ENCODE measurements at places on chromosomes 7 and 10.

DNA sequence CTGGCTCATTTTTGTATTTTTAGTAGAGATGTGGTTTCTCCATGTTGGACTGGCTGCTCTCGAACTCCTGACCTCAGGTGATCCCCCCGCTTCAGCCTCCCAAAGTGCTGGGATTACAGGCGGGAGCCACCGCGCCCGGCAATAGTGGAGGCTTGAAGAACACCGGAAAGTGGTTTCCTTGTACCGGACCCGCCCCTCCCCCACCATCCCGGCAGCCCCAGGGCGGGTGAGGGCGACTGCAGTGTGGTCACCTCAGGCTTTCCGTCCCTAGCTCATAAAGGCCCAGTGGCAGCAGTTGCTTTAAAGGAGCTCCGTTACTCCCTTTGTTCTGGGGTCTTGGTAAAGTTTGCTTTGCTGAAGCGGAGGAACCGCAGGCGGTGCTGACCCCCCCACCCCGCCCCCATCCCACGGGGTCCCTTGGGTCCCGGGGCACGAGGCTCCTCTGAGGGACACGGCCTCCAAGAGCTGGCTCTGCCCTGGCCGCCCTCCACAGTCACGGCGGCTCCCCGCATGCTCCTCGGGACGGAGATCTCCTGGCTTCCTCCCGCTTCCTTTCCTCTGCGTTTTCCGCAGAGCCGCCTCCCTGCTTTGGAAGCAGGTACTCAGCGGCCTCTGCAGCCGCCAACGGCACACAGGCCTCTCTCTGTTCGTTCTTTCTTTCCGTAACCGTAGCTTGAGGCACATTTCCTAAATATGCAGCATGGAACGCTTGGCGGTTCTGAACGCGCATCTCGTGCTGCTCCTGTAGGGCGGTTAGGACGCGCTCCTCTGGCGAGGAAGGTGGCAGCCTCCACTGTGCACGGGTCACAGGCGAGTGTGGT, 77.3 kb downstream of the DNAJB6 start:
- no peak for DNase-seq

- no peak for DNase-seq
Observed at GRCh38 chr7:155975490-155975889, 163.2 kb upstream of the SHH start.

GRCh38 chr10:128052696-128053095, 73.5 kb downstream of the MKI67 start:
- DNase-seq = no peak

GRCh38 chr10:21699575-21699974, 165.5 kb downstream of the MLLT10 start:
- no peak for DNase-seq

DNA sequence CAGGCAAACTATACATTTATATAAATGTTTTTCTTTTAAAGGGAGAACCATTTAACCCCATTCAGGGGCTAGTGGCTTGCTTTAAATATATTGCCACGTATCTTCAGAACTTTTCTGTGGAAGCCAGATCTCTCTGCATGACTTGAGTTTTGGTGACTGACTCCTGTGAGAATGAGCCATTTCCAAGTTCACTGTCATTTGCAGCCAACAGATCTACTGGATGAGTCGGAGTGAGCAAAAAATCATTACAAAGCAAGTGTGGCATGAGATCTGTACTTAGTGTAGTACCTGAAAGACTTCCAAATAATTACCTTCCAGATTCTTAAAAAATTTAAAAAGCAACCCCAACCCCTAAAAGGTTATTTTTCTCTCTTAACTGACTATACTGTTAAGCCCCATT, 45.6 kb downstream of the PDSS1 start:
- no peak for DNase-seq

GRCh38 chr7:157789094-157789493, 452.3 kb downstream of the DNAJB6 start:
- no peak for DNase-seq

- DNase-seq = no peak
Observed at GRCh38 chr7:155682484-155682883, 38.0 kb downstream of the RBM33 start.

Measured in iPS-NIHi11 (cell line).